ENCODE measurements at places on chromosomes 11 and 22. TPM values are rescaled to one million over a fixed set of nuclear protein-coding genes. Genes with fewer than 3 reads are reported as not detected.
A peak's percentile ranks its signal among the peaks of the same experiment; 100 is the strongest.

GRCh38 chr11:126740846-126741245 lies 259.7 kb downstream of the KIRREL3 start:
- DNase-seq, result no peak

GRCh38 chr22:25362883-25363240 lies 143.4 kb downstream of the CRYBB2 start:
- no peak for DNase-seq

GRCh38 chr22:33971561-33971961 lies 51.3 kb upstream of the LARGE1 start:
- no peak for DNase-seq

GRCh38 chr11:32382339-32383049 lies 52.8 kb downstream of the WT1 start:
- no peak for DNase-seq

DNA sequence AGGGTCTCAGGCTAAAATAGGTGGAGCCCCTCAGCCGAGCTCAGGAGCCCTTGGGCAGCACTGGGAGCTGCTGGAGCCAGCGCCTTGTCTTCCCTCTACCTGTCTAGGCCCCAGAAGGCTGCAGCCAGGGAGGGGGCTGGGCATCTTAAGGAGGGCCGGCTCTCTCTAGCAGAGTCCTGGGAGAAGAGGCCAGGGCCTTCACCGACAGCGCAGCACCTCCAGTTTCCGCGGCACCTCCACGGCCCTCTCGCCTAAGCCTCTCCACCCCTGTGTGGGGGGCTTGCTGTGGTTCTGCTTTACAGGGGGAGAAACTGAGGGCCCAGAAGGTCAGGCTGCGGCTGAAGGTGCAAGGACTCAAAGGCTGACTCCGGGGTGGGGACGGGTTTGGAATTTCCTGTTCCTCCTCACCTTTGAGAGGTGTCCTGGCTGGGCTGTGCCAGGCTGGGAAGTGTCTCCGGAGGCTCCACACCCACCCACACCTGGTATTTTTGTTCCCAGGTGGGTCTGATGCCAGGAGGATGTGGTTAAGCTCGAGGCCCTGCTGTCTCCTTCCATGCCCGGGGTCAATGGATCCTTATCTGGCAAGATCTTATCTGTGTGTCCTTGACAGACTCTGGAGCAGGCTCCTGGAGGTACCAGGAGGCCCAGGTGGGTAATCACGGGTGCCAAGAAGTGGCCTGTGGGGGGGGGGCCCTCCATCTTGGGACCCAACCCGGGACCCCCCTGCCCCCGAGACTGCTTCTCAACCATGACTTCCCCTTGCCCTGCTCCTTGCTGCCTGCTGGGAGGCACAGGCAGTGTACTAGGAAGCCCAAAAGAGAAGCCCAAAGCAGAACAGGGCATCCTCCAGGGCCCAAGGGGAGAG lies 95.3 kb upstream of the FGF3 start:
- DNase-seq, result no peak

DNA sequence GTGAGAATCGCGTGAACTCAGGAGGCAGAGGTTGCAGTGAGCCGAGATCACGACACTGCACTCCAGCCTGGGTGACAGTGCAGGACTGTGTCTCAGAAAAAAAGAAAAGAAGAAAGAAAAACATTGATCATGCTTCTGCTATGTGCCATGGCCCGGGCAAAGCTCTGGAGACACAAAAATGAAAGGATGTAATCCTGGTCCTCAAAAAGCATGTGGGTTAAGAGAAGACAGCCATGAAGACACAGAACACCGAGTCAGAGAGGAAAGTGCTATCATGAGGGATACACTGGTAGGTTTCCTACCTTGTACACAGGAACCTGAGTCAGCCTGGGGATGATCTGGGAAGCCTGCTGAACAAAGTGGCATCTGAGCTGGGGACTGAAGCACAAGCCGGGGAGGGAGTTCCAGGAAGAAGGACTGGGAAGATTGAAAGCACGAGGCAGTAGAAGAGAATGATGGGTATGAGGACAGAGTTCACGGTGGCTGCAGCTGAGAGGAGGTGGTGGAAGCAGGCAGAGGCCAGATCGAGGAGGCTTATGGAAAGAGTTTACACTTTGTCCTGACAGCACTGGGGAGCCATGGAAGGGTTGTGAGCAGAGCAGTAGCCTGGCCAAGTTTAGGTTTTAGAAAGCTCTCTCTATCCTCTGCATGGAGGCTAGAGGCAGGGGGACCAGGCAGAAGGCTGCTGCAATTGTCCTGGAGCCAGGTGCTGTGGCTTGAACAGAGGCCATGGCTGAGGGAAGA lies 9.9 kb upstream of the MAFF start:
- no peak for DNase-seq

DNA sequence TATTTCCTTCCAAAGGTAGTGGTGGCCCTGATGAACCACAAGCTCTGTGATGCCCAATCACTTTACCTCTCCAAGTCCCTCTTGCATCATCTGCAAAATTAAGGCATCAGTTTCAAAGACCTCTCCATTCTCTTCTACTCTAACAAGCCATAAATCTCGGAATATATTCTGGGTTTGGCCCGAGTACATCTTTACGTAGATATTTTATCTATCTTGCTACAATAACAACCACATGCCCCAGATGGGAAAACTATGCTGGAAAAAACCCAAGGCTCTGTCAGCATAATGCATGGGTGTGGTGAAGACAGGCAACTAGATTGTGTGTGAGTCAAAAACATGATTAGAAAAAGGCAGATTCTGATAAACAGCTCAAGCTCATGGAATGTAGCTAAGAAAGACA lies 228.2 kb upstream of the BLID start:
- no peak for DNase-seq

DNA sequence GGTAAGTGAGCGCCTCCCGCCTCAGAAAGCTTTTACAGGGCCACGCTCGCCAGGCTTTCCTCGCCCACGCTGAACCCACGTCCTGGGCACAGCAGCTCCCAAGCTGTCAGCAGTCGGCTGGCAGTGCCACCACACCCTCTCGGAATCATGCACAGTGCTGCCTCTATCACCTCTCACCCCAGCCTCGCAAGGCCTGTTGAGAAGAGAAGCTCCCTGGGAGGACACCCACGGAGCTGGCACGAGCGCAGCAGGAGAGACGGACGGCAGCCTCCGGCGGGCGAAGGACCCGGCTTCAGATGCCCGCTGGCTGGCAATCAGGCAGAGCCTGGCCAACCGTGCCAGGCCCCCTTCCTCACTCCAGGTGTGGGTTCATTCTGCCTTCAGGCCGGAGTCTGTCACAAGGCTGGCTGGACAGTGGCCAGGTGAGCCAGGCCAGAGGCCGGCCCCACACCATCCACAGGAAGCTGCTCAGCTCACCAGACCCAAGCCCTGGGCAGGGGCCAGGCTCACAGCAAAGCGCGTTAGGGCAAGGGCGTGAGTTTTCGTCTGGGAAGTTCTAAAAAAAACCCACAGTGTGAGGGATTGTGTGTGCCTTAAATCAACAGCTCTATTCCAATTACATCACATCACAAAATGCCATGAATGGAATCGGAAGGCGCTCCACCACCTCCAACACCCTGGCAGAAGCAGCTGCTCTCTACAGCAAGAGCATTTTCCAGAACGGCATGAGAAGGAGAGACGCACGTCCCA lies 33.2 kb downstream of the TOLLIP start:
- DNase-seq, result no peak

GRCh38 chr22:46462726-46463371 lies 74.6 kb downstream of the CELSR1 start:
- no peak for DNase-seq

DNA sequence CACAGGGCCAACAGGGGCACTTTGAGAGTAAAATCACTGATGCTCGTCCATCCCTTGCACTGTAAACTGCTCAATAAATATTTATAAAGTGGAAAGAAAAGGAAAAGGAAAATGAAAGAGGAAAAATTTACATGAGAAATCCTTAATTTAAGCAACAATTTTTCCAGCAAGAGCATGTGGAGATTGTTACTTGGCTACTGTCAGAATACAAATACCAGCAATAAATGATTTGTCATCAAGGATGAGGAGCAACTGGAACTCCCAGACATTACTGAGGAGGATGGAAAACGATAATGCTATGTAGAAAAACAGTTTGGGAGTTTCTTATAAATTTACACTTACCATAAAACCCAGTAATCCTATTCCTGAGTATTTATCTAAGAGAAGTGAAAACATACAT lies 123.0 kb downstream of the SGSM3 start:
- DNase-seq, result no peak

DNA sequence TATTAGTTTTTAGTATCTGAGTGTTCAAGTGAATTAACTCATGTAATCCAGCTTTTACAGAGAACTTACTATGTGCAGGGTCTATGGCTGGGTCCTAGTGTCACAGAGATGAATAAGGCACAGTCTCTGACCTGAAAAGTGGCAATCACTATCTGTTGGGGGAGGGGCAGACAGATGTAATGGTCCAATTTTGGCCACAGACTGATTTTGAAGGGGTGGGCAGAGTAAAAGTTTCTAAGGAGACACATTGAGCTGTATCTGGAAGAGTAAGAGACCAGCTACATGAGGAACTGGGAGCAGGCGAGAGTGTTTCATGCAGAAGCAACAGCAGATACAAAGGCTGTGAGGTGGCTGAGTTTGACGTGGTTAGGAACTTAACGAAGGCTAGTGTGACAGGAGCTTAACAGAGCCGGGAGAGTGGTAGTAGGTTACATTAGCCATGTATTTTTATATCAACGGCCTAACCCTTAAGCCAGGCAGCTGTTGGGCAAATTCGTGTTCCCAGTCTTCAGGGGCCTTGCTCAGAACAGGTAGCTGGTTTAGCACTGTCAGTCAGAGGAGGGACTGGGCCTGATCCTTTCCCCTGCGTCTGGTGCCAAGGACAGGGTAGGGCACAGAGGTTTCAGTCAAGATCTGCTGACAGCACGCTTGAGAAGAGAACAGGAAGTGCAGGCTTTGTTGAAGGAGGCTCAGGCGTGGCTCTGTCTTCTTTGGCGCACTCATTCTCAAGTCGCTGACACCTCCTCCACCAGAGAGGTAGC lies 1.4 kb upstream of the STIM1 start:
- DNase-seq, result no peak

DNA sequence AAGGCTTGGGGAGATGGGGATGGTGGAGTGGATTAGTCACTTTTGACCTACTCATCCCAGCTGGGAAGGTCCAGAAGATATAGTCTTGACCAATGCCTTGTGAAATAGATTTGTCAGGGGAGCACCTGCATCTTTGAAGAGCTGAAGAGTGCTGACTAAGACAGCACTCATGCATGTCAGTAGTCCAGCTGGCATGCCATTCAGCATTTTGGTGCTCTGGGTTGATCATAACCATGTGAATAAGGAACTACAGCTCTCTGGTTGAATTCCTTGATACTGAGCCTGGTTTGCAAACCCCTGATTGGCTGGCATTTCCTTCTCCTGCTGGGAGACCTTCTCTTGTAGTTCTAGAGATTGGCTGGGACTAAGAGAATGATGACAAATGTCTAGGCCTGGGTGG lies 106.8 kb upstream of the ALX4 start:
- DNase-seq, result no peak

- no peak for DNase-seq
These were observed 56.2 kb upstream of the ZBED5 start for GRCh38 chr11:10914050-10914449.

DNA sequence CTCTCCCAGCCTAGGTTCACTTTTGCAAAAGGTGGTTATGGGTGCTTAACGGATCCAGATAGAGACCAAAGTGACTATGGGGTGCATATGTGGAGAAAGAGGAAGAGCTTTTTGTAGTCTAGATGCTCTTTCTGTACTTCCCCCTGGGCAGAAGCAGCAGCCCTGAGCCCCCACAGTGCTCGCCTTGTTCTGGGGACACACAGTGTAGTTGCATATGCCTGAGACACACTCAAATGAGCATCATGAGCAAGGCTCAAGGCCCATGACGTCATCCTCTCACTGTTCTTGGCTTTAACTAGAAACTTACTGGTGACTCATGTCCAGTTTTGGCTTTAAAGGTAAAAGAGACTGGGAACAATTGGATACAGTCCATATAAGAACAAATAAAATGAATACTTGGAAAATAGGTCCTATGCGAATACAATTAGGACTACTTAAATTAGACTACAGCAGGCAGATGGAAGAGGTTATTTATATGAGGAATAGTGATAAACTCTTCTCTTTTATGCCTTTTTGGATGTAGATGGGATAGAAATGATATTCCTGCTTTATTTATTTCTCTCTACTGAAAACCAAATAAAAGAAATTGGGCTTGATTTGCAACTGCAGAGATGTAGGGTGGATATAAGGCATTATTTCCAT lies 20.1 kb upstream of the PEX26 start:
- peak; percentile 88 for DNase-seq

- no peak for DNase-seq
These were observed 156.4 kb downstream of the GRIK4 start for GRCh38 chr11:120667934-120668333.

- DNase-seq, result no peak
These were observed 206.3 kb upstream of the BLID start for GRCh38 chr11:122322329-122322728.

DNA sequence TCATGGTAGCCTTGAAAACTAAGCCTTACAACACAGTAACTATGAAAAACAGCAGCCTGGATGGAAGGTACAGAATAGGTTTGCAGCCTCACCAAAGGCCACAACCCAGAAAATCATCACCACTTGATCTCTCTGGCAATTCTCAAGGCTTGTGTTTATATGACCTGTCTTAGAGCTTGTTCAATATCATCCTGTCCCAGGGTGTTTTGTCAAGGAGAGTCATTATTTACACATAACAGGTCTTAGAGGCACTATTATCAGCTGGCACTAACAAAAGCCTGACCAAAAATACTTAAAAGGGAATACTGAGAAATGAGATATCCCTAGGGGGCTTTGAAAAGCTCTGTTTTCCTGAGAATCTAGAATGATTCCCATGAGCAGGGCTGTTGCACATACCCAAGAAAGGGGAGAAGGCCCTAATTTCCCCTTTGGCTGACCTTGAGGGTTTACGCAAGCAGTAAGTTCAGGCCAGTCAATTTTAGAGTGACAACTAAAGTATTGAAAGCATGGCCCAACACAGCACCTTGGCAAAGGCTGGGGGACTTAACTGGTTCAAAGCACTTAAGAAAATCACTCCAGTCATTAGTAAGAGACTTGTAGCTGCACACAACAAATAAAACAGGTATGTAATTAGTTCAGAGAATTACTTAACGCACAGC lies 7.9 kb downstream of the SC5D start:
- DNase-seq, result no peak

DNA sequence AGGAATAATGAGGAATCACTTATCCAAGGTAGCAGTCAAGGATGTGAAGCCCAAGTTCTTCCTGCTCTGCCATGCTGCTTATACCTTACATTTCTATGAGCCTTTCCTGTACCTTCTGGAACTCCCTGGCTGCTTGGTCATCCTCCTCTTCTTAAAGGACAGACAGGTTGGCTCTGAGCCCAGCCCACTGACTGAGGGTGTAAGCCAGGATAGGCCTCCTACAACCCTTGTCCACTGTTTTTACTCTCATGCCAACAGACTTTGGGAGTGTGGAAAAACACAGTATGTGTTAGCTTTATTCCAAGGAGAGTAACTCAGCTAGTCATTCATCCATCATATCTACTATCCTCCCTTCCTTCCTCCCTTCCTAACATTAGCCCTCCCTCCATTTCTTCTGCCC lies 47.5 kb downstream of the IRAG1 start:
- no peak for DNase-seq

Gene PRDM11
- total RNA-seq, result 7.6 TPM

Gene NLRP10
- 1.7 TPM for total RNA-seq

Gene ADORA2A
- total RNA-seq, result 60.6 TPM

Gene MMP13
- not detected for total RNA-seq

Gene SEPTIN5
- total RNA-seq, result 7.7 TPM

Gene THY1
- total RNA-seq, result 16.1 TPM

Gene APOA4
- not detected for total RNA-seq

Gene SLC22A12
- not detected for total RNA-seq

Gene CXCR5
- total RNA-seq, result not detected

Gene MRPL49
- total RNA-seq, result 57.4 TPM

Gene RAB36
- total RNA-seq, result 3.5 TPM

Gene PATZ1
- 20.4 TPM for total RNA-seq

Gene P4HA3
- total RNA-seq, result 20.2 TPM

Gene SLC6A5
- not detected for total RNA-seq

Gene BIK
- 0.58 TPM for total RNA-seq
